ENCODE measurements at places on chromosomes 5 and 9. TPM values are rescaled to one million over a fixed set of nuclear protein-coding genes. Genes with fewer than 3 reads are reported as not detected.

The SPEF2 gene
- 10.8 TPM for total RNA-seq

The IL7R gene
- 69.7 TPM for total RNA-seq

GRCh38 chr5:65482736-65483545, 1.2 kb upstream of the ADAMTS6 start:
- no peak for DNase-seq

GRCh38 chr5:37090123-37090726, 159.0 kb downstream of the CPLANE1 start:
- DNase-seq: no peak

The C9orf50 gene
- total RNA-seq: not detected

The GPX3 gene
- total RNA-seq: 3,069 TPM

GRCh38 chr9:107178293-107178692, 104.8 kb upstream of the RAD23B start:
- no peak for DNase-seq

The SPACA9 gene
- 2.7 TPM for total RNA-seq

The KIAA1958 gene
- 12.0 TPM for total RNA-seq

GRCh38 chr5:13350767-13351166, 593.7 kb downstream of the DNAH5 start:
- DNase-seq: no peak

DNA sequence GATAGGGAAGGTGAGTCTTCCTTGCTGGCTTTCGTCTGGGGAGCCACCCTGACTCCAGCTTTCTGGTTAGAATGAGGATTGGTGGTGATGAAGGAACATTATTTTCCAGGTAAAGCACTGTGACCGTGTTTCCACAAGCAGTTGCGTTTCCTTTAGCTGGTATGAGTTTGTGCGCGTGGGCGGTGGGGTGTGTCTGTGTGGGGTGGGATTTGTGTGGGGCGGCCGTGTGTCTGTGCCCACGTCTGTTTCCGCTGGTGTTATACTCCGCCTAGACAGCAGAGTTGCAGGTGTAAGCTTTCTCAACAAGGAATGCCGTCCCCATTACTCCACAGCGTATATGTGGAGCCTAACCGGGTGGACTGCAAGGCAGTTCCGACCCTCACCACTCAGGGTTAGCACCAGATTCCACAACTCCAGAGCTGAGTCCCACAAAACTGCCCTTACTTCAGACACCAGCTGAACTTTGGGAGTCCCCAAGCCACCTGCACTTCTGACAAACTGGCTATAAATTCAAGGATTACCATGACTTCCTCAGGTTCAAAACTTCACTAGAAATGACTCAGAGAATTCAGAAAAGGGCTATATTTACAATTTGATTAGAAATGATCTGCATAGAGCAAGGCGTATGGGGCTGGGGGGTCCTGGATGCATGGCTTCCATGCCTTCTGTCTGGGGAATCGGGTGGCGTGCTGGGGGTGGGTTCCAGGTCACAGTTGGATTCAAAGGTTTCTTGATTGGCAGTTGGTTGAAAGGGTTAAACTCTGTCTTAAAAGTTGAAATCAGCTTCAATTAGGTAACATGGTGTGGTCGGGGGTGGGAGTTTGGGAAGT, 29.8 kb downstream of the PROP1 start:
- DNase-seq: no peak

The SAPCD2 gene
- 2.7 TPM for total RNA-seq

The LRRC19 gene
- total RNA-seq: not detected

DNA sequence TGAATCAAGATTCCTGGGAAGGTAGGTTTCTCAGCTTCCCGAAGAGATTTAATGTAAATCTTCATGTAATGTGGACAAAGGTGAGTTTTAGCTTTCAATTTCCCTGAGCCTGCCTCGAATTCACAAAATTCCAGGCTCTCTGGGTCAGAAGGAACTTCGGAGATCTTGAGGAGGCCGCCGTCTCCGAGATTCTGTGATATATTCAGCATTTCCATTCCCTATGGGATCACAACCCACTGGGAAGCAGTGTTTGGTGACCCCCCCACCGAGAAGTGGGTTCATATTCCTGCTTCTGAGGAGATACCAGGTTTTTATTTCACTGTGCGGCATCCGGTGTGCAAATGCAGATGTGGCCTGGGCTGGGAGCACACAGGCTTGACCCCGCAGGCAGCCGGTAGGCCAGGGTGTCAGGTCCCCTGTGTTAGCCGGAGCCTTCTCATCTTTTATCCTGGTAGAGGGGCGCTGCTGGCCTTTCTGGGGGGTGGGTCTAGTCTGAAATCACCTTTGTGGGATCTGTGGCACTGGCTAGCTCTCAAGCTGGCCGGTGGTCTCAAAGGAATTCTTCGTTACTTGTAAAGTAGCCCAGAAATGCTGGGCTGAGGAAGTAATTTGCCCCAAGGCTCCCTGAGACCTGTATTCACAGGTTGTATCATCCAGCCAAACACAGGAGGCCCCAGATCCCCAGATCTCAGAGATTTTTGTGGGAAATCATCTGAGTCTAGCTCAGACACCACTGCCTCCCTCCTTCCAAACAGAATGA, 1.4 kb downstream of the PLEKHG4B start:
- DNase-seq: no peak

DNA sequence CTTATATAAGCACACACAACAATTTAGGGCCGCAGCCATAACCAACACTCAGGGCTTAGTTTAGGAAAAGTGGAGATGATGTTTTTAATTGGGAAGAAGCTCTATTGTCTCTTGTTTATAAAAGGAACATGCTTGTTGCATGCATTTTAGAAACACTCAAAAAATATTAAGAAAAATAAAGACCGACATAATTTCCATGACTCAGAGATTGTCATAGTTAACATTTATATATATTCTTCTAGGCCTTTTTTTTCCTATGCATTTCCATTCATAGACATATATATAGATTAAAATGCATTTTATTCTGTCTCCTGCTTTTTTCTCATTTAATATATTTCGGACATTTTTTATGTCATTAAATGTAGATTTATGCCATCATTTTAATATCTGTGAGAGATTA, 13.6 kb upstream of the ARSI start:
- DNase-seq: no peak

Data from vagina (tissue), 2 donors.